Activated T-cell treated with anti-CD3 and anti-CD28 coated beads, Interleukin-2, amount 50 U/mL, for 72 hours (primary cell): ENCODE measurements at places on chromosomes 11 and 22. TPM values are rescaled to one million over a fixed set of nuclear protein-coding genes. Genes with fewer than 3 reads are reported as not detected.

DNA sequence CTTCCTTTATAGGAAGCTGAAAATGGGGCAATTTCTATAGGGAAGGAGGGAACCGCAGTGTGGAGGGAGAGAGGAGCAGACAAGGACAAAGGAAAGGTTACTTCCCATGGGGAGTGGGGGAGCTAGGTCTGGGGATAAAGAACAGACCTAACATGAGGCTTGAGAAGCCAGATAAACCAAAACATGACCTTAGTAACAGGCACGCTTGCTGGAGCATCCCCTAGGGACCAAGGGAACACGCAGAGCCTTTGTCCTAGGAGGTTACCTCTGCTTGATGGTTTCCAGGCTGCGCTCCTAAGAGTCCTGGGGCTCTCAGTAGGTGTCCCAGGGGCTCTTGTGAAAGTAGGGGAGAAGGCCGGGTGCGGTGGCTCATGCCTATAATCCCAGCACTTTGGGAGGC, 271.4 kb upstream of the NCAM1 start:
- peaks cover 9% of the 10 kb centered on the region for H3K27me3 ChIP-seq
- DNase-seq: no peak
- H3K27ac ChIP-seq: no peak overlapping the region
- no peak overlapping the region for H3K4me3 ChIP-seq

DNA sequence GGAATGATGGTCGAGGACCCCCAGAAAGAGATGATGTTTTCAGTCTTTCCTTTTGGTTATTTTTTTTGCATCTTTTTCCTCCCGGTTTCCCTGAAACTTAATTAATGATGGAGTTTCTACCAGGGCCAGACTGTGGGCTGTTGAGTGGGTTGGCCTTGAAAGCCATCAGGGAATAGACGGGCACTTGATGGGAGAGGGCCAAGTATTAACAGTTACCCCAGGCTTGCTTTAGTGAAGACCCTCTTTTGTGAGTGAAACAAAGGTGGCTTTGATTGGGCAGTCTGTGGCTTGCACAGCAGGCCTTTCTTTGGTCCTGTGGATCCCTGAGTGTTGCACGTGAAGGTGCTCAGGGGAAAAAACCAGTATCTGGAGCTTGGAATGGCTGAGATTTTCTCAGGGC, 56.9 kb downstream of the AMOTL1 start:
- no peaks in the 10 kb centered on the region for H3K4me1 ChIP-seq
- no peak overlapping the region for H3K4me3 ChIP-seq
- no peaks in the 10 kb centered on the region for H3K36me3 ChIP-seq
- no peaks in the 10 kb centered on the region for H3K27me3 ChIP-seq
- no peak for DNase-seq

DNA sequence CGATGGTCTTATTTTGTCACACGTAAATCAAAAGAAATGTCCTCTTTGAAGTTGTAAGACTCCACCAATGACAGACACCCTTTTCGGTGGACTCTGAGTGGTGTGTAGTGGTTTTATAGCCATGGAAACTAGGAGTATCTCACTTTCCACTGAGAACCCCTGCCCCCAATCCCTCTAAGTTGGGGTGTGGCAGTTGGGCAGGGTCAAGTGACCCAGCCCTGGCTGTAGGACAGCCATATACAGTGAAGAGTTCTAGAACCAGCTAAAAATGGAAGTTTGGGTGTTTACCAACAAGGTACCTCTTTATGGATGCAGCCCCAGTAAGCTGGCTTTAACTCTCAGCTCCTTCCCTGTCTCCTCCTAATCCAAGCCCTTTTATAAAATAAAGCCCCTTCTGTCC, 5.2 kb downstream of the C22orf31 start:
- DNase-seq: no peak
- H3K4me3 ChIP-seq: no peak overlapping the region
- H3K27ac ChIP-seq: no peak overlapping the region
- peaks cover 7% of the 10 kb centered on the region for H3K27me3 ChIP-seq

- no peaks in the 10 kb centered on the region for H3K36me3 ChIP-seq
- no peak for DNase-seq
- H3K27ac ChIP-seq: no peak overlapping the region
- no peaks in the 10 kb centered on the region for H3K4me1 ChIP-seq
- no peak overlapping the region for H3K4me3 ChIP-seq
- peaks cover 6% of the 10 kb centered on the region for H3K27me3 ChIP-seq
These were observed 50.5 kb upstream of the SHISAL1 start for GRCh38 chr22:44363013-44363979.

DNA sequence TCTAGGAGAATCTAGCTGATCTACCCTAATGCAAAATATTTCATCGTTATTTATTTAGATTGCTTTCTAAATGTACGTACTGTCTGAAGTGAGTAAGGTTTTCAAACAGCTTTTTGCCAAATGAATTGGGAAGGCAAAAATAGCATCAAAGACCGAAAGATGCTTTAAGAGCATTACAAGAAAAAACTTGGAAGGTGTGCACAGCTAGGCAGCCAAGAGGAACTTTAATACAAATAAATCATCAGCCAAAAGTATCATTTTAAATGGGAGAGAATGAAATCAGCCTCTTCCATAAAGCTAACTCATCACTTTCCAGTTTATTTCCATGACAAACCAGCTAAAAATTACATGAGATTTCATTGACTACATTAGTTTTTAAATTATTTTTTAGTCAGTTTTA, 30.2 kb upstream of the CFAP300 start:
- DNase-seq: no peak
- H3K4me3 ChIP-seq: no peak overlapping the region
- H3K27ac ChIP-seq: no peak overlapping the region
- no peaks in the 10 kb centered on the region for H3K36me3 ChIP-seq
- H3K27me3 ChIP-seq: no peaks in the 10 kb centered on the region

The FOSL1 gene
- total RNA-seq: 11.9 TPM

The NOX4 gene
- not detected for total RNA-seq

The UBXN1 gene
- total RNA-seq: 154 TPM

The FGF19 gene
- total RNA-seq: 0.35 TPM
